ENCODE measurements at places on chromosomes 6 and 20. TPM values are rescaled to one million over a fixed set of nuclear protein-coding genes. Genes with fewer than 3 reads are reported as not detected.

DNA sequence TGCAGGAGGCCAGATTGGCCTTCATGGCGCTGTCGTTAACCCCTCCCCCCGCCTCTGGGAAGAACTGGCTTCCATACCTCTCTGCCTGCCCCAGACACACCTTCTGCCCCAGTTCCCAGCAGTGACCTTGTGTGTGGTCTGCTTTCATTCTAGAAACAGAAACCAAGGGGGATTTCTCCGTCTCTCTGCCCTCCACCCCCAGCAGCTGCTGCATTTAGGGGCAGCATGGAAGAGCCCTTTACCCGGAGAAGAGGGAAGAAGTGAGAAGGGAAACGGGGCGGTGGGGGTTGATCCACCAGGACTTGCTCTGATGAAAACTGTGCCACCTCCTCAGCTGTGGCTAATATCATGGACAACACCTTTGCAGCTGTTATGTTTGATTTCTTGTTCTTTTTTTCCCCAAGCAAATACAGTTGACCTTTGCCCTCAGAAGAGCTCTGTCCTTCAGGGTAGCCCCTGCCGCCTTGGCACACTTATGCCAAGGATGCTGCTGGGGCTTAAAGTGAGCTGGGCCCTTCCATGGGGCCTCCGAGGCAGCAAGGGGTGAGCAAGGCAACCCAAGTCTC lies 6.1 kb downstream of the GLP1R start:
- DNase-seq, result peak; percentile 38

Gene SMOC2
- total RNA-seq, result 11.4 TPM

DNA sequence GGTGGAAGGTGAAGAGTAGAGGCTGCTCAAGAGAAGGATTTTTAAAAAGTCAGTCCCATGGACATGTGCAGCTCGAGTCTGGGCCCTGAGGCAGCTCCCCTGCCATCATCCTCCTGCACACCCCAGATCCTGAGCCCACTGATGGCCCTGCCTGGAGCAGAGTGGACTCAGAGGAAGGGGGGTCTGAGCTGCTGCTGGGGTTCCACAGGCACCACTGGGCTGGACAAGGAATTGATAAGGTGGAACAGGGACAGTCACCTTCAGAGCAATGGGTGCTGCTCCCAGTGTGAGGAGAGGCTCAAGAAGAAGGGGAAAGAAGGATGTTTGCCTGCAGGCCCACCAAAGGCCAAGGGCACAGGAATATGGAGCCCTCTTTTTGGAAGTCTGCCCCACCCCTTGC lies 6.2 kb downstream of the ULBP2 start:
- no peak for DNase-seq

Gene ELMO2
- total RNA-seq, result 21.2 TPM

Gene RSPO3
- 9.1 TPM for total RNA-seq

- peak; percentile 7 for DNase-seq
Observed at GRCh38 chr20:37426106-37426505, 80.2 kb downstream of the SRC start.

DNA sequence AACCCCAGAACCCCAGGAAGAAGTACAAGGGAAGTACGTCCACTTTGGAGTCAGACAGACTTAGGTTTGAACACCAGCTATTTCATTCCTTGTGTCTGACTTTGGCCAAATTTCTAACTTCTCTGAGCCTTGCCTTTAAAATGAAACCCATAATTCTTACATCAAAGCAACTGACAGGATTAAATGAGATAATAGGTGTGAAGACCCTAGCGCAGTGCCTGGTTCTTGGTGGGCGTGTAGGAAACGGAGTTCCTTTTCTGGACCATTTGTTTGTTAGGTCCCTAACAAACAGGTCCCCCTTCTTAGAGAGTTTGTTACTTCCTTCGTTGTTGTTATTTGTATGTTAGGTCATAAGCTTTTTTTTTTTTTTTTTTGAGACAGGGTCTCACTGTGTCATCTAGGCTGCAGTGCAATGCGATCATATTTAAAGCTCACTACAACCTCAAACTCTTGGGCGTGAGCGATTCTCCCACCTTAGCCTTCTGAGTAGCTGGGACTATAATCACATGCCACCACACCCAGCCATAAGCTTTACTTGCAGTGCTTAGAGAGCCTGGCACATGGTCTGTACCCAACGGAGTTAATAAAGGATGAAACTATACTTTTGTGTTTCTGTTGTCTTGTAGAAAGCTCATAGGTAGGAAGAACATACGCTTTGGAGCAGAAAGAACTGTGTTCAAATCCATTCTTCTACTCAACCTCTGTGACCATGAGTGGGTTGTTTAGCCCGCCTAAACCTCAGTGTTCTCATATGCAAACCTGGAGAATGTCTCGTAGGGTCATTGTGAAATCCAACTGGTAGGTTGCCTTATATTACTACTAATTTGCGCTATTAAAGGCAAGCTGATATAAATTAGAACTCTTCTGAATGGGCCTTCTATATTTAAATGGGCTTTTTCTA lies 21.8 kb upstream of the MROH8 start:
- no peak for DNase-seq

- no peak for DNase-seq
Observed at GRCh38 chr20:36298061-36298460, 8.1 kb upstream of the DLGAP4 start.

- DNase-seq, result peak; percentile 74
Observed at GRCh38 chr20:46820682-46821081, 74.0 kb upstream of the EYA2 start.

Gene RGS19
- 6.5 TPM for total RNA-seq

Gene RBPJL
- not detected for total RNA-seq

DNA sequence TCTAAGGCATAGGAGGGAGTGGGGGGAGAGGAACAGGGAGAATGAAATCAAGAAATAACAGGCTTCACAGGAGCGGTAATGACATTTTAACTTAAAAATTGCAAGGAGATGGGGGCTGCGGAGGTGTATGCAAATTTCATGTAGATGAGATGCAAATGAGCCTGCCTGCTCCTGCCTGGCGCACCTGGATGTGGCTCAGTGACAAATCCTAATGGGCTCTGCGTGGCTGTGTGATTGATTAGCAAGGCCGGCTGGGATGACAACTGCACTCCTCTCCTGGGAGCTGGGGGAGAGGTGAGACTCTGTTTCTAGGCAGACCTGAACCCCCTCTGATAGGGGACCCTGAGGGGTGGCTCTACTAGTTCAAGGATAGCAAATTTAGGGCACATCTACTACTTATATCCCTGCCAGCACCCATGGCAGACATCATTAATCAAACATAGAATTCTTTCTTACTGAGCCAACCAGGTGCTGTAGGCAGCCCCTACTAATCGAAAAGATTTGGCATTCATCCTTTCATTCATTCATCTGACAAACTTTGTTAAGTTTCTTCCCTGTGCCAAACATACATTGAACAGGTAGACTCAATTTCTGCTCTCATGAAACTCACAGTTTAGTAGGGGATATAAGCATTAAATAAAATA lies 38.4 kb upstream of the TGM2 start:
- DNase-seq, result no peak

- no peak for DNase-seq
Observed at GRCh38 chr6:157634546-157634945, 188.5 kb upstream of the SNX9 start.

Gene GGTLC1
- total RNA-seq, result not detected

Gene CD93
- total RNA-seq, result 7.6 TPM

Gene GPR63
- total RNA-seq, result 1.3 TPM

DNA sequence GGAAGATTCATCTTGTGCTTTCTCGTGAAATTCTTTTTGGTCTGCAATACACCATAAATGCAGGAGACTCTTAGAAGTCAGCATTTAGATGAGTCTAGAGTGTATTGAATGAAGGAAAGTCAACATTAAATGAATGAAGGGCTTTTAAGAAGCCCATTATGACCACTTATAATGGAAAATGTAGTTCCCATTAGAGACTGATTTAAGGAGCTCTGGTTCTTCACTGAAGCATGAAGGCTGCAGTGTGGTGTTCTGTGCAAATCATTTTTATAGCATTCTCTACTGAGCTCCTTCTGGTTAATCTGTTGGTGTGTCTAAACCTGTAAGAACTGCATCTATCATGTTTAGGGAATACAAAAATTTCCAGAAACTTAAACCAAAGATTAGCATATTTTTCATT lies 19.7 kb downstream of the NCOA7 start:
- no peak for DNase-seq

Gene CLPSL2
- not detected for total RNA-seq

Data from mucosa of descending colon (tissue), 3 donors.